A549 treated with ZK216348 at 1 μM for 4 hours (cell line): ENCODE measurements at places on chromosomes 1 and 21. TPM values are rescaled to one million over a fixed set of nuclear protein-coding genes. Genes with fewer than 3 reads are reported as not detected.

The PTGER3 gene
- not detected in 5 replicates for total RNA-seq

The ZBED6 gene
- total RNA-seq = 1.3 to 4.9 TPM (median 2.7 TPM) in 5 replicates

The CBS gene
- total RNA-seq = 11.5 to 12.9 TPM (median 11.9 TPM) in 5 replicates

The SLC44A3 gene
- 1.3 to 2.5 TPM (median 1.6 TPM) in 5 replicates for total RNA-seq

The BSND gene
- not detected in 5 replicates for total RNA-seq

The S100PBP gene
- total RNA-seq = 11.0 to 18.6 TPM (median 15.3 TPM) in 5 replicates

The TTC22 gene
- not detected in 5 replicates for total RNA-seq

The MECR gene
- total RNA-seq = 19.6 to 23.8 TPM (median 20.0 TPM) in 5 replicates

The SLC9C2 gene
- not detected in 5 replicates for total RNA-seq

The DUSP10 gene
- 1.9 to 3.7 TPM (median 2.7 TPM) in 5 replicates for total RNA-seq

The FLG2 gene
- total RNA-seq = not detected in 5 replicates

The ZNF593OS gene
- not detected in 5 replicates for total RNA-seq

The TTC13 gene
- 7.2 to 12.4 TPM (median 10.4 TPM) in 5 replicates for total RNA-seq

The FCGR2B gene
- not detected in 5 replicates for total RNA-seq

The KRTAP10-6 gene
- not detected in 5 replicates for total RNA-seq

The ZFP69 gene
- not detected in 5 replicates for total RNA-seq

The AQP10 gene
- total RNA-seq = not detected in 5 replicates

The HSD11B1 gene
- 0.12 to 0.44 TPM in 2 of 5 replicates, not detected in the others for total RNA-seq

The PKP1 gene
- total RNA-seq = 0.04 TPM in 1 of 5 replicates, not detected in the others

The FAM167B gene
- 0.36 to 0.86 TPM (median 0.73 TPM) in 5 replicates for total RNA-seq

The SNRPE gene
- total RNA-seq = 160 to 269 TPM (median 230 TPM) in 5 replicates

The DRAXIN gene
- total RNA-seq = 0.05 to 0.13 TPM (median 0.06 TPM) in 5 replicates

The LEFTY1 gene
- total RNA-seq = 0.49 to 0.76 TPM (median 0.55 TPM) in 5 replicates

The GCSAML gene
- total RNA-seq = not detected in 5 replicates

The NR1I3 gene
- total RNA-seq = not detected in 5 replicates

The KIF26B gene
- 0.04 to 0.09 TPM (median 0.05 TPM) in 5 replicates for total RNA-seq

The RNF186 gene
- not detected in 5 replicates for total RNA-seq

The ZC3H12A gene
- 22.1 to 41.3 TPM (median 32.9 TPM) in 5 replicates for total RNA-seq

The COL16A1 gene
- total RNA-seq = 3.2 to 6.7 TPM (median 5.3 TPM) in 5 replicates

The MTARC1 gene
- 8.2 to 12.0 TPM (median 9.9 TPM) in 5 replicates for total RNA-seq

The EDARADD gene
- 2.8 to 3.3 TPM (median 3.1 TPM) in 5 replicates for total RNA-seq

The GSTM1 gene
- total RNA-seq = 0.35 TPM in 1 of 5 replicates, not detected in the others

The TLCD4 gene
- 2.9 to 13.1 TPM (median 9.3 TPM) in 5 replicates for total RNA-seq

The NUDT17 gene
- 5.2 to 7.7 TPM (median 6.4 TPM) in 5 replicates for total RNA-seq

The CCDC17 gene
- total RNA-seq = 0.19 to 0.45 TPM (median 0.28 TPM) in 5 replicates

The KNCN gene
- not detected in 5 replicates for total RNA-seq

The LIPI gene
- not detected in 5 replicates for total RNA-seq

The UTS2 gene
- total RNA-seq = not detected in 5 replicates

The ATAD3C gene
- total RNA-seq = not detected in 5 replicates

The PTGFRN gene
- total RNA-seq = 14.4 to 16.7 TPM (median 15.2 TPM) in 5 replicates

The VSIG8 gene
- total RNA-seq = not detected in 5 replicates

The SPATA17 gene
- 2.0 to 4.2 TPM (median 2.6 TPM) in 5 replicates for total RNA-seq

The OPRD1 gene
- total RNA-seq = 0.02 to 0.08 TPM (median 0.03 TPM) in 5 replicates

The PLEKHN1 gene
- 4.0 to 6.6 TPM (median 5.4 TPM) in 5 replicates for total RNA-seq

The MRPS14 gene
- total RNA-seq = 20.4 to 27.8 TPM (median 23.2 TPM) in 5 replicates
